ENCODE measurements at places on chromosomes 5 and 9.
A peak's percentile ranks its signal among the peaks of the same experiment; 100 is the strongest.

DNA sequence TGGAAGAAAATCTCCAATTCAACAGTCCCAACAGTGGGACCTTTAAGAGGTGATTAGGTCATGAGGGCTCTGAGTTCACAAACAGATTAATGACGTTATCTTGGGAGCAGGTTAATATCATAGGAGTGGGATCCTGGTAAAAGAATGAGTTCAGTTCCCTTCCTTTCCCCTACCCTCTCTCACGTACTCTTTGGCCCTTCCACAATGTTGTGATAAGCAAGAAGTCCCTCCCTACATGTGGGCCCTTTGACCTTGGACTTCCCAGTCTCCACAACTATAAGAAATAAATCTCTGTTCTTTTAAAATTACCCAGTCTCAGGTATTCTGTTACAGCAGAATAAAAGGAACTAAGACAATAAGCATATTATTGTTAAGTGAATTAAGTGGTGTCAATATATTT lies 37.8 kb downstream of the SLC38A9 start:
- no peak for DNase-seq

- DNase-seq: no peak
These were observed 201.9 kb downstream of the NR3C1 start for GRCh38 chr5:143201589-143201988.

GRCh38 chr9:129109952-129110739 lies 447 bp downstream of the CRAT start:
- DNase-seq: no peak

DNA sequence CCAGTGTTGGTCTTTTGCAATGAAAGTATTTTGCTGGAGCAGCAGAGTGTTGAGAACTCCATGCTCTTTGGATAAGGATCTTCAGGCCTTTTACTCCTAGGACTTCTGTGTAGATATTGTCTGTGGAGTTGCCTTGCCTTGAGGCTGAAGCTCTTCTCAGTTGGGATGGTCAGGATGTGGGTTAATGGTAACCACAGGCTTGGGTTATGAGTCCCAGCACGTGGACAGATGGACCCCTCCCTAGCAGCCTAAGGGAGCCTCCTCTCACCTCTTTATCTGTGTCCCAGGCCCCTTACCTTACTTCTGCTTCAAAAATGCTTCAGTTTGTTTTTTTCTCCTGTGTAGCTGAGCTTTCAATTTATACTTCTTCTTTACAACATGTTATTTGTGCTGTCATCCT lies 109.9 kb downstream of the MEGF10 start:
- no peak for DNase-seq

GRCh38 chr9:93594041-93594756 lies 17.8 kb downstream of the PHF2 start:
- DNase-seq: no peak

GRCh38 chr5:150209099-150209635 lies 19.3 kb downstream of the SLC6A7 start:
- peak; percentile 19 for DNase-seq

DNA sequence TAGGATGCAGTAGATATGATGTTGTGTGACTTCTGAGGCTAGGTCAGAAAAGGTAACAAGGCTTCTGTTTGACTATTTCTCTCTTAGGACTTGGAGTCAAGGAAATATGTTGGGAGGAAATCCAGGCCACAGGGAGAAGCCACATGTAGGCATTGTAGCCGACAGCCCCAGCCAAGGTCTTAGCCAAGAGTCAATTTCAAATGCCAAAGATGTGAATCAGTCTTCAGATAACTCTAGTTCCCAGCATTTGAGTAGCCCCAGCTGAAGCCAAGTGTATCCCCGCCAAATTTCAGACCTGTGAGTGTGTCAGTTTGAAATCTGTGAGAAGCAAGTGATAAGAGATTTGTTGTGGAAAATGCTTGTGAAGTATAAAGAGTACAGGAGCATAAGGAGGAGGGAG lies 38.1 kb upstream of the ISL1 start:
- peak; percentile 73 for DNase-seq

GRCh38 chr9:135489188-135489906 lies 9.8 kb downstream of the PPP1R26 start:
- DNase-seq: peak; percentile 39

DNA sequence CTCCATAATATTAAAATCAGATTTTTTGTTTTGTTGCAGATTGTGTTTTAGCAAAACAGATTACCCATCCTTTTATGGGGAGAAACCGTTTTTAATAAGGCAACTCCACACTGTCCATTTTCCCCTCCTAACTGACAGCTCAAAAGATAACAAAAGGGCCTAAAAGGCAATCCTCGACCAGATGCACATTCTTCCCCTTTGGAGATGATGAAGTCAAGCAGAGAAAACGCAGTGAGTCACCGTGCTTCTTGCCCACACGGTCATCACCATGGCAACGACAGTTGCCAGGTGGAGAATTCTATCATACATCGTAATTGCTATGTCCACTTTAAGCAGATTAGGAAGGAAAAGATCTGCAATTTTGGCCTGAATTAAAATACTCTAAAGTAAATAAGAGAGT lies 96.4 kb downstream of the DIRAS2 start:
- peak; percentile 98 for DNase-seq

DNA sequence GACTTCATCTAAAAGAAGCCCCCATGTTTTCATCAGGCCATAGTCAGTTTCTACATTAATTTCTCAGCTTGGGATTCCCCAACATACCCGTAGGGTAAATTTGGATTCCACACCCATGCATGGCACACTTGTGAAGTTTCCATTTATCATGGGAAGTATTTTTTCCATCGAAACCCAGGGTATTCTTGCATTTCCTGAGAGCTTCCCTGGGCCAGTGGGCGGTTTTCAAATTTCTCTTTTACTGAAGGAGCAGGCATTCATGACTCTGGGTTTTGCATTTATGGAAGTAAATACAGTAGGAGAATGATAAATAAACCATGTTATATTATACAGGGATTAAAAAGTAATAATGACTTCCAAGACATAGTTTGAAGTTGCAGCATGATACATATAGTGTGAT lies 93.0 kb upstream of the MAP3K1 start:
- no peak for DNase-seq

- DNase-seq: no peak
These were observed 19.1 kb upstream of the TRIO start for GRCh38 chr5:14123974-14124482.

GRCh38 chr9:34170237-34170991 lies 8.4 kb upstream of the UBAP1 start:
- no peak for DNase-seq

DNA sequence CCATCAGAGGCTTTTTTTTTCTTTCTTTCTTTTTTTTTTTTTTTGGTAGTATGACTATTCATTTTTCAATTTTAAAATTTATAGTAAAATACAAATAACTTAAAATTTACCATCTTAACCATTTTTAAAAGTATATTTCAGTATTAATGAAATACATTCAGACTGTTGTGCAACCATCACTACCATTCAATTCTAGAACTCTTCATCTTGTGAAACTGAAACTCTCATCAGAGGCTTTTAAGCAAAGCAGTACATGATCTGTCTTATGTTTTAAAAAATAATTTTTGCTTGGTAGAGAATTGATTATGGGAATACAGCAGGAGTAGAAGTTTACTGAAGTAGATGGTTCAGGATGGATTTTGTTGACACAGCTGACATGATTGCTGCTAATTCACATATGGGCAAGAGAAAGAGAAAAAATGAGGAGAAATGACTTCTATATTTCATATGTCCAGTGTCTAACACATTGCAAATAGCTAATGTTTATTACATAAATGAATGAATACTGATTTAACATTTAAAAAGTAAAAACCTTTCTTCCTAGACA lies 13.4 kb downstream of the ELOVL7 start:
- no peak for DNase-seq

- no peak for DNase-seq
These were observed 579.7 kb downstream of the CCDC171 start for GRCh38 chr9:16132513-16132912.

GRCh38 chr9:114484854-114485443 lies 20.3 kb downstream of the WHRN start:
- DNase-seq: peak; percentile 58

- no peak for DNase-seq
These were observed 231.4 kb downstream of the GLIS3 start for GRCh38 chr9:4068449-4068848.

- DNase-seq: peak; percentile 84
These were observed 1.4 kb upstream of the CAMSAP1 start for GRCh38 chr9:135908754-135909204.

GRCh38 chr9:127209220-127209619 lies 55.4 kb upstream of the GARNL3 start:
- peak; percentile 17 for DNase-seq

GRCh38 chr5:164153469-164154172 lies 648.2 kb downstream of the MAT2B start:
- DNase-seq: no peak

- no peak for DNase-seq
These were observed 59.6 kb downstream of the SLC1A1 start for GRCh38 chr9:4549751-4550295.

DNA sequence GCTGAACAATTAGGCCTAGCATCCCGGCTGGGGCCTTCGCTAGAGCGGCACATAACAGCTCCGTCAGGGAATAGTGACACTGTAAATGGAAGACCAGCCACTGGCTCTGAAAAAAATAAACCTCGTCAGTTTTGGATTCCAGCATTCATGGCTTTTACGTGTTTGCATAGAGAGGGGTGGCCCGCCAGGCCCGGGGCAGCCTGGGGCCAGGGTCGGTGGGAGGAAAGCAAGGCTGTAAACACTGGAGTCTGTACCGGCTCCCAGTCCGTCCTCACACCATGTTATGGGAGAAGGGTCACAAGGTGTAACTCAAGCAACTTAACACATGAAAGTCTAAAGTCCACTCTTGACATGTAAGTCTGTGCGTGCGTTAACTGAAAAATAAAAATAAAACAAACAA lies 11.2 kb downstream of the CCNI2 start:
- no peak for DNase-seq

All from RCC 7860 (cell line).